Stimulated activated CD8-positive, alpha-beta memory T cell treated with anti-CD3 and anti-CD28 coated beads, Interleukin-4, amount 100 ng/mL, for 4 hours (primary cell): ENCODE measurements at places on chromosomes 13 and 19.

- DNase-seq: no peak
Observed at GRCh38 chr19:6495947-6496346, 6.2 kb downstream of the TUBB4A start.

- DNase-seq: no peak
Observed at GRCh38 chr19:38545596-38545995, 72.2 kb downstream of the MAP4K1 start.

DNA sequence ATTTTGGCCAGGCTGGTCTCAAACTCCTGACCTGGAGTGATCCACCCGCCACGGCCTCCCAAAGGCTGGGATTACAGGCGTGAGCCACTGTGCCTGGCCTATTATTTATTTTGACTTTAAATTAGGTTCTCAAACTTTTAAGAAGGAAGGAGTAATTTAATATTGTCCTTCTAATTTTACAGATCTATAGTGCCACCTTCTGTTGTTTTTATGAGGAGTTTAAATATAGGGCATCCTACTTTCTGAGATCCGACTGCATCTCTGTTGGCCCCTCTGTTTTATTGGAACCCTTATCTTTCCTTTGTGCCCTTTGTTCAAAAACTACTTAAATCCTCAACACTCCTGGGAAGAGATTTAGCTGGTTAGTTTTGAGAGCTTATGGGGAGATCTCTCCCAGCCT, 25.4 kb upstream of the ZMYM5 start:
- no peak for DNase-seq

DNA sequence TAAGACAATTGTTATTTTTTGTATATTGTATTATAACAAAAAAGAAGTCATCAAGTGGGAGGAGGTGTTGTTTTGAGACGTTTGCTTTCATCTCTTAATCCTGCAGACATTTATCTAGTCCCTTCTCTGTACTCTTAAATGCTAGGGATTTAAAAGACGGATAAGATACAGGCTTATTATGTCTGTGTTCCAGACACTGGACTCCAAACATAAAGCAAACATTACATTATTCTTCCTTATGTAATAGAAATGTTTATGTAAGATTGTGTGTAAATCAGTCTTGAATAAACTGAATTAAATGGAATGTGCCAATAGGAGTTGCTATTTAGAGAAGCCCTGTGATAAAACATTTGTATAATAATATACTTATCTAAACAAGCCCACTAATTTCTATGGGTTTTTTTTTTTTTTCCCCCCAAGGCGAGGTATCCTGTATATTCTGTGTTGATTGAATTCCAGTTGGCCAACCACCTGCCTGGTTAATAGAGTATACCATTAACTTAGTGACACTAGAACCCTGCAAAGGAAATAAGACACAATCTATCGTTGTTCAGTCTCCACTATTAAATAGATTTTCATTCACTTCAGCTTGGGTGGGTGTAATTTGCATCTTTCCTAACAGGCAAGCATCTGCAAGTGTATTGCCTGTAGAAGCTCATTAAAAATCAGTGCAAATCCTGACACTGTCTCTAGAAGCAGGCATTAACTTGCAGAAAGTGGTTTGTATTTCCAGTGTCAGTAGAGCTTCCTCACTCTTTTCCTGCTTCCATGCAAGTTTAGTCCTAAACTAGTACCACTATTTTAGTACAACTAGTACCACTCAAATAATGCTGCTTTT, 69.0 kb downstream of the LRCH1 start:
- DNase-seq: no peak

DNA sequence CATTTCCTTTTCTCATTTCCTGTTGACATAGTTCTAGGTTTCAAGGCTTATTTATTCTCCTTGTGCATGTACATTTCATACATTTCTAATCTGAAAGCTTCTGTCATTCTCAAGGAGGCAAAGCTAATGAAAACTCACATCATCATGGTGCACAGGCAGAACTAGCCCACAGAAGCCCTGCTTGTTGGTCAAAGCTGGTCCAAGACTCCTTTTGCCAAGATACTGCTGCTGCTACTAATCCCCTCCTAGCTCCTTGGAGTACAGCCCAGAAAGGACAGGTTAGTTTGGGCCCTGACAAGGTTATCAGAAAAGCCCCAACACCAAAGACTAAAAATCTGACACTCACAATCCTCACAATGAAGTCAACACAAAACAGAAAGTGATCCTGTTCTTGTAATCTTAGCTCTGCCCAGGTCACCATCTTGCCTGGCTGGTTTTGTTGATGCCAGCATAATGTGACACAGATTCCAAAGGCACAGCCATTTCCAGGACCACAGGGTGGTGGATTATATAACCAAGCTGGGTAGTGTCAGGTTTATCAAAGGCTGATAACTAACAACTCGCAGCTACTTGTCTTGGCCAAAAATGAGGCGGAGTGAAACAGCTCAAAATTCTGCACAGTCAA, 417.4 kb downstream of the NDFIP2 start:
- no peak for DNase-seq

- DNase-seq: no peak
Observed at GRCh38 chr19:14158276-14159023, 22.1 kb upstream of the ASF1B start.

GRCh38 chr13:28505543-28506135, 10.7 kb upstream of the FLT1 start:
- DNase-seq: no peak

DNA sequence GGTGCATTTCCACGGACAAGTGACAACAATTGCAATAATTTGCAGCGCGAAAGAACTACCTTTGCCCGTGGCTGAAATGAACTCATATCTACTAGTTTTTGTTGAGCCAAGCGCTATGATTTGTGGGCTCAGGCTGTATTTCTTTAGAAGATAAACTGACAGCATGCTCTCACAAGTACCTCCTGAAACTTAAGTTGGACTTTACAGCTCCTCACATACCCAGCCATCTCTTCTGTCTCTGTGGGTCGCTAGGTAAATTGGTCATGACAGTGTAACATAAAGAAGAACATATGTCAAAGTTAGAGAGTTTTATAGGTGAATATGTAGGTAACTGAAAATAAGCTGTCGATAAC, 839 bp downstream of the COG6 start:
- DNase-seq: no peak

DNA sequence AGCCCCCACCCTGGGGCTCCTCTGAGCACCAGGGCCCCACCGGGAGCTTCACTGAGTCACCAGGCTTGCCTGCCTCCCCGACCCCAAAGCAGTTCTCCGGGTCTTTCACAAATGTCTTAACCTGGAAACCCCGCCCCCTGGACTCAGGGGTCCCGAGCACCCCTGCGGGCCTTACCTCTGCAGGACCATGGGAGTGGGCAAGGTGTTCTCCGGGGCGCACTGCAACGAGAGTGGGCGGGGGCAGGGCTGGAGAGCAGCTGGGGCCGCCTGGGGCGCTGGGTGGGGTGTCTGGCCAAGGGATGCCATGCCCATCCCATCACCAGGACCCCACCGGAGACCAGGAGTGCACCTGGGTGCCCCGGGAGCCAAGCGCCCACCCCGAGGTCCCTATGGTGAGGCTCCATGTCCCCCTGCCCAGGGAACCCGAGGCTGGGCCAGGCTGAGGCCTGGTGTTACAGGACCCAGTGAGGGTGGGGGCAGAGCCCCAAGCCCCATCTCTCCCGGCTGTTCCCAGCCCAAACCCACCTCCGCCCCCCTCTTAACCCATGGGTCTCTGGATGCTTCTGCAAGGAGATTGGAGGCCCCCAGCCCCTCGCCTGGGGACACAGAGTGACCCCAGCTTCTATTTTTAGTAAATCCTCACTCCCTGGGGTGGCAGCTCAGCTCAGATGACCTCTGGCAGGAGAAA, 10.9 kb downstream of the MKNK2 start:
- no peak for DNase-seq

DNA sequence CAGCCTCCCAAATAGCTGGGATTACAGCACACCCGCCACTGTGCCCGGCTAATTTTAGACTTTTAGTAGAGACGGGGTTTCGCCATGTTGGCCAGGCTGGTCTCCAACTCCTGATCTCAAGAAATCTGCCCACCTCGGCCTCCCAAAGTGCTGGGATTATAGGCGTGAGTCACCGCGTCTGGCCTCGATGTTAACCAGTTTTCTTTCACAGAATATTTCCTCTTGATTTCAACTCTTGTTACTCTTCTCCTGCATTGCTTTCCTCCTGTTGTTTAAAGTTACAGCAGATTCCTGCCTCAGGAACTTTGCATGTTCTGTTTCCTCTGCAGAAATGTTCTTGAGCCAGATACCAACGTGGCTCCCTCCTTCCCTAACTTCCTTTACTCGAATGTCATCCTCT, 3.7 kb upstream of the PEX11G start:
- no peak for DNase-seq

DNA sequence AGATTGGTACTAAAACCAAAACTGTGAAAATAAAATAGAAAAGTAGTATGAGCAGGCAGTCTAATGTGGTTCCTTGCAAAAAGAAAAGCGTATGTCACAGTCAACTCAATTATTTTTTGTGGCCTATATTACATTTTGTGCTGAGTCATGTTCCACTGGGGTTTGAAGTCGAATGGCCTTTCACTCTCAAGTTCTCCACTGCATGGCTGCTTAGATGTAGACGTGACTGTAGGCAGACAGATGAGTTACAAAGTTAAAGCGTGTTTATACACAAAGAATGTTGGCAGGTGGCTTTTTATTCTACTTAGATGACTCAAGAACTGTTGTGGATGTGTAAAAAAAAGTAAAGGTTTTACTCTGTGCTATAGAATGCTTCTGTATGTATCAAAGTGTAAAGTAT, 133.9 kb downstream of the SLITRK6 start:
- no peak for DNase-seq

GRCh38 chr19:30202060-30202600, 170.1 kb upstream of the ZNF536 start:
- no peak for DNase-seq

GRCh38 chr13:95552539-95553441, at the start of gene CLDN10:
CLDN10 (plus strand) TSS chr13:95552720; CDS start chr13:95552754, 34 bp downstream.
- no peak for DNase-seq

GRCh38 chr19:485077-485476, 11.2 kb upstream of the MADCAM1 start:
- DNase-seq: no peak

DNA sequence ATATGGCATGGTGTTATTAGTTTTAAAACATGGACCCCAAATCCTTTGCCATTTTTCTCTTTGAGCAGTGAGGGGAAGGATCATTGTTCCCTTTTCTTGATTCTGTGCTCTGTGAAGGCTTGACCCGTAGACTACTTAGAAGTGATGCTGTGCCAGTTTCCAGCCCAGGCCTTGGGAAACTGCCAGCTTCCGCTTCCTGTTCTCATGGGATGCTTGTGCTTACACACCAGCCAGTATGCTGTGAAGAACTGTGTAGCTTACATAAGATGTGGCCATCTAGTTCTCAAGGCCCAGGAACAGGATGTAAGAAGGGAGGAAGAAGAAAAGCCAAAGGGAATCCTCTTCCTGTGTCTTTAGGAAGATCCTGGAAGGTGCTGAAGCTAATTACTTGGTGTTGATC, 180.9 kb downstream of the PCCA start:
- DNase-seq: no peak

DNA sequence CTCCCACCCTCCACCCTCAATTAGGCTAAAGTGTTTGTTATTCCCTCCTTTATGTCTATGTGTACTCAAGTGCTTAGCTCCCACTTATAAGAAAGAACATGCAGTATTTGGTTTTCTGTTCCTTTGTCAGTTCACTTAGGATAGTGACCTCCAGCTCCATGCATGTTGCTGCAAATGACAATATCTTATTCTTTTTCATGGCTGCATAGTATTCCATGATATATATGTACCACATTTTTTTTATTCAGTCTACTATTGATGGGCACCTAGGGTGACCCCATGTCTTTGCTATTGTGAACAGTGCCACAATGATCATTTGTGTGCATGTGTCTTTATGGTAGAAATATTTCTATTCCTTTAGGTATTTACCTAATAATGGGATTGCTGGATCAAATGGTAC, 114.3 kb downstream of the DLEU7 start:
- DNase-seq: no peak
